ENCODE measurements at places on chromosomes 1 and 21. TPM values are rescaled to one million over a fixed set of nuclear protein-coding genes. Genes with fewer than 3 reads are reported as not detected.

Gene FCRLB
- 1.4 TPM for total RNA-seq

Gene TMCC2
- 38.3 TPM for total RNA-seq

Gene RGS1
- 26.1 TPM for total RNA-seq

Gene IL19
- total RNA-seq, result not detected

Gene SPATA17
- total RNA-seq, result 13.4 TPM

Gene MSH4
- 1.6 TPM for total RNA-seq

Gene UTS2
- total RNA-seq, result not detected

Gene GPR52
- 5.8 TPM for total RNA-seq

Measured in diencephalon (tissue), 1 donor.